M059J (cell line): ENCODE measurements at places on chromosomes 12 and 14. TPM values are rescaled to one million over a fixed set of nuclear protein-coding genes. Genes with fewer than 3 reads are reported as not detected.

Gene KLHDC1
- total RNA-seq: 0.20 and 0.62 TPM in 2 replicates

Gene CD27
- not detected in 2 replicates for total RNA-seq

Gene CCDC177
- total RNA-seq: not detected in 2 replicates

Gene KRT79
- not detected in 2 replicates for total RNA-seq

Gene OTOGL
- total RNA-seq: 0.15 and 0.71 TPM in 2 replicates

Gene CMKLR1
- 0.05 TPM in 1 of 2 replicates, not detected in the other for total RNA-seq

Gene RIMBP2
- 0.47 and 0.81 TPM in 2 replicates for total RNA-seq

Gene PGF
- total RNA-seq: 9.3 and 11.7 TPM in 2 replicates

Gene BATF
- 1.9 TPM in 1 of 2 replicates, not detected in the other for total RNA-seq

Gene GZMB
- not detected in 2 replicates for total RNA-seq

Gene VAMP1
- total RNA-seq: 0.96 and 2.6 TPM in 2 replicates

Gene P2RX7
- total RNA-seq: 2.8 and 6.1 TPM in 2 replicates

Gene CLEC14A
- 0.20 TPM in 1 of 2 replicates, not detected in the other for total RNA-seq

Gene LRRC43
- total RNA-seq: not detected in 2 replicates

Gene LPAR5
- total RNA-seq: 0.27 TPM in 1 of 2 replicates, not detected in the other

Gene B4GALNT3
- 0.05 and 1.8 TPM in 2 replicates for total RNA-seq

Gene NAV3
- 14.3 and 28.3 TPM in 2 replicates for total RNA-seq

Gene KCNH5
- total RNA-seq: 0.02 TPM in 1 of 2 replicates, not detected in the other

Gene DPPA3
- total RNA-seq: not detected in 2 replicates

Gene TC2N
- total RNA-seq: not detected in 2 replicates

Gene PLA2G1B
- not detected in 2 replicates for total RNA-seq

Gene HOXC12
- not detected in 2 replicates for total RNA-seq
